ENCODE measurements at places on chromosomes 16 and 17.
A peak's percentile ranks its signal among the peaks of the same experiment; 100 is the strongest.

DNA sequence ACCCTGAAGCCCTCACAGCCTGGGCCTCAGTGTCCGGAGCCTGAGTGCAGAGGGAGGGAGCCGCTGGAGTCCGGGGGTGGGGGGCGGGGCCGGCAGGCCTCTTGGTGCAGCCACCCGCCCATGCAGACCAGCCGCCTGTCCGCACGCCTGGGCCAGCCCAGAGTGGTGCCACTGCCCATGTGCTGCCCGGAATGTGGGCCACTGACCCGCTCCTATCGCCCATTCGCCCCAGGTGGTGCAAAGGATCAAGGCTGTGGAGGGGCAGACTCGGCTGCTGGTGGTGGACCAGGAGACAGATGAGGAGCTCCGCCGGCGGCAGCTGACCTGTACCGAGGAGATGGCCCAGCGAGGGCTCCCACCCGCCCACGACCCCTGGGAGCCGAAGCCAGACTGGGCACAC is 2.6 kb downstream of the NHERF2 start:
- DNase-seq: no peak

DNA sequence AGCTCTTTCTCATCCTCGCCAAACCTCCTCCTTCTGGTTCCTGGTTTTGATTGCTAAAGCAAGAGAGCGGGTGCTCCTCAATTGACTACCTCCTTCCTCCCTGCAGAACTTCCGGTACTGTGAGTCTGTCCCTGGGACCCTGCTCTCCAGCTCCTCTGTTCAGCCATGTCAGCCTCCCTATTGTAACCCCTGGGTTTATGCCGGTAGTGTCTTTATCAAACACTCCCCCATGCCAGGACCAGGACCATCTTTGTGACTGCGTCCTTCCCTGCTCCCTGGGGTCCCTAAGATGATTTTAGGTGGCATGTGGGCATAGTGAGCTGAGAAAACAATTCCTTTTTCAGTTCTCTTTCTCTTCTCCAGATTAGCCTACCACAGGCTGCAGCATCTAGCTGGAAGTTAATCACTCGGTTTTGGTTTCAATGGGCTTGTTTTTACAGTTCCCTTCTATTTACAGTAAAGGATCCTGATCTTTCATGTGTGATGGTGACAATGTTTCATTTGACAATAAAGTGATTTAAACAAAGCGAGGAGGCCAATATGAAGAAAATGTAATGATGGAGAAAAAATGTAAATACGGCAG is 27.7 kb upstream of the IL21R start:
- no peak for DNase-seq

- no peak for DNase-seq
Measured at GRCh38 chr16:30782486-30783279, 4.3 kb downstream of the ZNF629 start.

DNA sequence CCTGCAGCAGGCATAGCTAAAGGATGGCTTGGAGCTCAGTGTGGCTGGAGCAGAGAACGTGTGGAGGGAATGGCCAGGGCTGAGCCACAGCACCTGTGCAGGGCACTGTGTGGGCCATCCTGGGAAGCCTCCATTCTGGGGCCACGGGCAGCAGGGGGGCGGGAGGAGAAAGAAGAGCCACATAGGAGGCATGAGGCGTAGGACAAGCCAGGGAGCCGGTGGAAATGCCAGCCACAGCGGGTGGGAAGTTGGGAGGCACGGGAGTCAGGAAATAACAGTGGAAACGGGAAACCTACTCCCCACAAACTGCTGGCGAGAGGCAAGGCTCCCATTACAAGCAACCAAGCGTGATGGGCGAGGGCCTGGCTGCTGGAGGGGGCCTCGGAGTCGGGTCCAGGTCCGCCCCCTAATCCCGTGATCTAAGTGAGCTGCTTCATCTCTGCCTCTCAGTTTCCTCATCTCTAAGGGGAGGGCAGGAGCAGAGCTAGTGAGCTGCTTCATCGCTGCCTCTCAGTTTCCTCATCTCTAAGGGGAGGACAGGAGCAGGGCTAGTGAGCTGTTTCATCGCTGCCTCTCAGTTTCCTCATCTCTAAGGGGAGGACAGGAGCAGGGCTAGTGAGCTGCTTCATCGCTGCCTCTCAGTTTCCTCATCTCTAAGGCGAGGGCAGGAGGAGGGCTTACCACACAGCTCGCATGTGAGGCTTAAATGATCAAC is 104.9 kb downstream of the ADCY9 start:
- no peak for DNase-seq

DNA sequence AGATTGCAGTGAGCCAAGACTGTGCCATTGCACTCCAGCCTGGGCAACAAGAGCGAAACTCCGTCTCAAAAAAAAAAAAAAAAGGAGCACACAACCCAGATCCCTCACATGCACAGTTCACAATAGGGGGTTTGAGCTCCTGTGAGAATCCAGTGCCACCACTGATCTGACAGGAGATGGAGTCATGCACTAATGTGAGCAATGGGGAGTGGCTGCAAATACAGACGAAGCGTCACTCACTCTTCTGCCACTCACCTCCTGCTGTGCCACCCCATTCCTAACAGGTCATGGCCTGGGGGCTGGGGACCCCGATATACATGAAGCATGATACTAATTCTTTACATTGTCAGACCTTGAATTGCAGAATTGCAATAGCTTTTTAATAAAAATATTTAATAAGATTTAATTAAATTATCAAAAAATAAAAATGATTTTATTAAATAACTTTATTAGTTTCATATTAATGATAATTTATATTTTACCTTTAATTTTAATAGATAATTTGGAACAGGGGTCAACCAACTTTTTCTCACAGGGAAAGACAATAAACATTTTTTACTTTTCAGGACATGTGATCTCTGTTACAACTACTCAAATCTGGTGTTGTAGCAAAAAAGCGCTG is 171.4 kb downstream of the COPRS start:
- DNase-seq: no peak

DNA sequence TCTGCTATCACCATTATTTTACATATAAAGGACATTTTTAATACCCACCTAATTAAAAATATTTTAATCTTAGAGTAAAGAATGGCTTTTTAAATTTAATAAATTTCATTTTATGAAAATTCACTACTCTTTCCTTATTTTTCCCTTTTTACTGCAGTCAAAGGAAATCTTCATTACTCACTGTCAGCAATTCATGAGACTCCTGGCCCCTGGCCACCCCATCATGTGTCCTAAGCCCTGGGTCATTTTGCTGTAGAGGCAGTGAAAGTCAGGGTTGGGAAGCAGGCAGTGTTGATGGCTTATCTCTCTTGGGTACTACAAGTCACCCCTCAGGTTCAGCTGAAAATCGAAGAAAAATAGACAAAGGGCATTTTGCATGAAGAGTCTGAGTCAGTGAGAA is 468.6 kb upstream of the CCL2 start:
- DNase-seq: no peak

DNA sequence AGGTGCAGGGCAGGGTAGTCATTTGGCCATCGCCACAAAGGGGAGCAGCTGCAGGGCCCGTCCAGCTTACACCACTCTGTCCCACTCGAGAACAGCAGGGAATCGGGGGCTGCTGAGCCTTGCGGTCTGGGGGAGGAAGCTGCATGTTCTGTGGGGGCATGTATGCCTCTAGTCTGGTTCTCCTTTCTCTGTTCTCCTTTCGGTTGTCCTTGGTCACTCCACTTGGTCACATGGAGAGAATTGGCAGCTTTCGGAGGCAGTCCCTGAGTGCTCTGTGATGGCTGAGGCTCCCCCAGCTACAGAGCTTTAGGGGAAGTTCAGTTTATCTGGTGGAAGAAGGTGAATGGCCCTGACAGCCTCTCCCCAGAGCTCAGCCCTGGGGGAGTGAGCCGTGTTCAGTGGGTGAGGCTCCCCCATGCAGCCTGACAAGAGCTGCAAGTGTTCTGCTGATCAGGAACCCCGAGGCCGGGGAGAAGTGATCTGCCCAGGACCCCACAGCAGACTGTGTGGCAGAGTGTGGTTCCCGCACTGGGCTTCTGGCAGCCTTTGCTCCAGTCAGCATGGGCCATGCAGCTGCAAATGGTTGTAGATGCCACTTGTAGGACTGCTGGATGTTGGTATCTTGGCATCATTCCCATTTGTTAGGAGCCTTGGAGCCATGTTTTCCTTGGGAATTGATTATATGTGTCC is 22.3 kb upstream of the SMPD3 start:
- peak; percentile 38 for DNase-seq

DNA sequence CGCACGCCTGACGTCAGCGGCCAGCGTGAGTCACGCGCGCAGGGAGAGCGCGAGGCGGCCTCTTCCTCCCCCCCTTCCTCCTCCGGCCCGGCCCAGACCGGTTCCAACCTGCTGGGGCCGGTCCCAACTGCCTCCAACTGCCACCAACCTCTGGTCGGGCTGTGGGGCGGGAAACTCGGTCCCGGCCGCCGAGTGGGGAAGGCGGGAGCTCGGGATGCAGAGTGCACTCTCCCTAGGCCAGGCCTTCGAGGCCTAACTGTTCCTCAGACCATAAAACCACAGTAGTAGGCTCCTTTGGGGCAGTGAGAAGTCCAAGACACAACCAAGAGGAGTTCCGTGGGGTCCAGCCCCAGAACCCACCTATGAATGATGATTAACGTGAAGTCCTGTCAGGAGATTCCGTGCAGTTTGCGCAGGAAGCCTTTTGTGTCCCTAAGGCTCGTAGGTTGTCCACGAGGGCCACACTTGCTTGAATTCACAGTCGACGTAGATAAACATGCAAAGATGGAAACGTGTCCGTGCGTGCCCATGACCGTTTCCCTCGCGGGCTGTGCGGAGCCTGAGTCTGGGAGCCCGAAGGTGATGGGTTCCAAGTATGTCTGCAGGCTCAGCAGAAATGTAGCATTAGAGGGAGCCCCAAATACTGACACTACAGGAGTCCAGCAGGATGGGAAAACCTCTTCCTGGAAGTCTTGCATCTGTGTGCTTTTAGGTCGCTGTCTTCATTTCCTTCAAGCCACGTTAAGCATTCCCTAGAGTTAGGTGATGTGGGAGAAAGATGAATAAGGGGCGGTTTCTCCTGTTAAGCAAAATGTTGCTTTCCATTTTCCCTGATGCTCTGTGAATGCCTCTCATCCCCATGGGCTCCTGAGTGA is 647 bp downstream of the UNK start:
- DNase-seq: peak; percentile 94

- DNase-seq: no peak
Measured at GRCh38 chr16:47872225-47872624, 283.6 kb downstream of the ABCC12 start.

DNA sequence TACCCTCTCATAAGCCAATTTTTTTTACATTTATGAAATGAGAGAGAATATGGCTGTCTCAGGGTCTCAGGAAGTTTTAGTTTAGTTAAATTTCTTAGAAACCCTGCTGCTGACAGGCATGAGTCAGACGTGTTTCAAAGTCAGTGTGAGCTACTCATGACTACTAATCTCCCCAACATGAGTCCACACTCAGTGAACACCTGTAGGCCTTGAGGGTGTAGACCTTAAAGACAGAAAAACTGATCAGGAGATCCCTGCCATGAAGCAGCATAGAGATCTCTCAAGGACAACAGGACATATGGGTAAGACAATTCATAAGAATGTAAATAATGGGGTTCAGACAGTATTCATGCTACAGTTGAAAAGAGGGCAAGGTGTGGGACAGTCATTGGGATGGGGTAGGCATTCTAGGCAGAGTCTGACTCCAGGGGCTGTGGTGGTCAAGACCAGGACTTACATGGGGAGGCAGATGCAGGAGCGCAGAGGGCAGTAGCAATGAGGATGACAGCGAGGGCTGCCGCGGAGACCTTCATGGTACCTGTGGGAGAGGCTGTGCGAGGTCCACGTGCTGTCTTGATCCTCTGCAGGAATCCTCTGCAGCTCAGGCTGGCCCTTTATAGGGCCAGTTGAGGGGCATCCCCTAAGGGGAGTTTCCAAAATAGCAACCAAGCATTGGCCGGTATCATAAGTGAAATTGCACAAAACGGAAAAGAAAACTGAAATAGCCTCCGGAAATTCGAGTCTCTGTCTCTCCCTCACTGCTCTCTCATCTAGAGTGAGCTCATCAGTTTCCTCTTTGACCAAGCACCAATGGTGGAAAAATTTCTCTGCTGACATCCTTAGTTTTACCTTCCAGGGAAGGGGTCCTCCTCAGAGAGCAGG is at the start of gene CCL5:
Gene CCL5 (minus strand): TSS at position 588 of the 882 bp plus-strand sequence.
- peak; percentile 83 for DNase-seq

GRCh38 chr17:45096141-45096540 is 35.0 kb downstream of the NMT1 start:
- peak; percentile 28 for DNase-seq

GRCh38 chr16:7839568-7839967 is 506.9 kb downstream of the RBFOX1 start:
- DNase-seq: no peak

DNA sequence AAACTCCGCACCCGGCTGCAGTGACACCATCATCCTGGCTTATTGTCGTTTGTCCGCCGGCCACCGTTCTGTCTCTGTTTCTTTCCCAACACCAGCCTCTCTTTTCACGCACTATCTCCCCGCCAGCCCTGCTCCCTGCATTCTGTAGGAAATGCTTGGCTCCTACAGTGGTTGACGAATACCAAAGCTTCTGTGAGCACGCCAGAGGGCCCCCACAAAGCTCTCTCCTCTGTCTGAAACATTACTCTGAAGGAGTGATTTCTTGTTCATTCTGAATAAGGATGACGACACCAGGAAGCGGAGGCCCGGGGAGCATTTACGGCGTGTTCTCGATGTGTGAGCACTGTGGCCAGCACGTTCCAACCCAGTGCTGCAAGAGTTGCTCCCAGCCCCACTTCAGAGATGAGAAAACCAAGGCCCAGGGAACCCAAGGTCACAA is 58.8 kb downstream of the ADCY9 start:
- no peak for DNase-seq

GRCh38 chr17:21268596-21269188 is 15.5 kb upstream of the NATD1 start:
- no peak for DNase-seq

DNA sequence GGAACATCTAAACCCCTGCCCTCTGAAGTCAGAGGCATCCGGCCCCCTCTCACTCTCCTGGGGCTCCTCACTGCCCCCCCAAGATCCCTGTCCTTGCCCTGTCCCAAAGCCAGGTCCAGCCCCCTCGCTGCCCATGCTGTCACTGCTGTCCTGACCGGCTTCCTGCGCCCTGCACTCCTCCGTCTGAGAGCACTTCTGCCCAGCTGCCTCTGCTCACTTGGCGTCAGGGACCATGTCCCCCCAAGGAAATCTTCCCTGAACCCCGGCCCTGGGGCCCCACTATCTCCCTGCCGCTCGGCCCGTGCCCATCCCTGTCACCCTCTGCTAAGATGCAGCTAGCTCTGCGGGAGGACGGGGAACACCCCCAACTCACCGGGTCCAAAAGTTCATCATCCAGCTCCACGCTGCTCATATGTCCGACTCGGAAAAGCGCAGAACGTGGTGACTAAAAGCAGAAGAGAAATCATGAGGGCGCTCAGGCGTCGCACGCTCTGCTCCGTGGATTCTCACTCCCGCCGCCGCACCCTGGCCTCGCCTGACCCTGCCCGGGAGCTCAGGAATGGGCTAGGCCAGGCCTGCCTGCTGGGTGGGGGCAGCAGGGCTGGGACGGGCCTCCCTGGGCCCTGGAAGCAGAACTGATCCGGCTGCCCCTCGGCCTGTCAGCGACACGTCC is 9.8 kb downstream of the CLCN7 start:
- no peak for DNase-seq

- DNase-seq: no peak
Measured at GRCh38 chr17:66002063-66002585, 189.8 kb downstream of the CEP112 start.

GRCh38 chr16:11836650-11837244 is 14.6 kb downstream of the RSL1D1 start:
- no peak for DNase-seq

- DNase-seq: no peak
Measured at GRCh38 chr17:74326506-74326905, 480 bp downstream of the KIF19 start.

Measured in activated CD8-positive, alpha-beta T cell treated with anti-CD3 and anti-CD28 coated beads, Interleukin-2, amount 10 ng/mL, durations not matched to agents 7 days and 5 days (primary cell).